ENCODE measurements at places on chromosomes 6 and 20.

DNA sequence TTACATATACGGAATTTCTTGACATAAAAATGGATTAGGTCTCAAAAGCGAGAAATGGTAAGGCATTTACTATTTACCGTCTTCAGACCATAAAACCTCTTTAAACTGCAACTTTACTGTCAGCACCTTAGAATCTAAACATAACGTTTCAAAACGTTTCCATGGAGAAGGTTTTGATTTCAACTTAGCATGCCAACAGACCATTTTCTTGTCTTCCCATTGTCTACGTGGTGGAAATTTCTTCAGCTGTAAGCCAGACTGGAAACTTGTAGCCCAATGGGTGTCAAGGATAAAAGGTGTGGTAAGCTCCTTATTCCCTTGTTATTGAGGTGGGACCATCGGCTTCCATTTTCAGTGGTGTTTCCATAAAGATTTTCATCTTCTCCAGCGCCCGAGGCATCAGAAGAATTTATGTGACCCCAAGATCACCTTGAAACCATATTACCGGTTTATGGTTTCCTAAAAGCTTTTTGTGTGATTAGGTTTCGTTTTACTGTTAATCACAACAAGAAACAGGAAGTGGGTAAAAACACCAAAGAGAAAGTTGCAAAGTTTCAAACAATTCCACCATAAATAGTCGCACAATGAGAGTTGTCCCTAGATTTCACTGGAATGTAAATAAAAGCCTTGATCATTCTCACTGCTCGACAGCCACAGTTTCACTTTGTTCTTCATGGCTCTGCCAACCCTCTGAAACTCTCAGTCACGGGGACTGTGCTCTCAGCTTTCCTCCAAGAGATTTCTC lies 63.0 kb upstream of the CD2AP start:
- peak; percentile 6 for DNase-seq

- no peak for DNase-seq
Measured at GRCh38 chr20:3510110-3510509, 39.3 kb downstream of the ATRN start.

- DNase-seq, result no peak
Measured at GRCh38 chr6:80331522-80331921, 225.1 kb downstream of the BCKDHB start.

- DNase-seq, result no peak
Measured at GRCh38 chr20:51085769-51086168, 62.9 kb upstream of the KCNG1 start.

DNA sequence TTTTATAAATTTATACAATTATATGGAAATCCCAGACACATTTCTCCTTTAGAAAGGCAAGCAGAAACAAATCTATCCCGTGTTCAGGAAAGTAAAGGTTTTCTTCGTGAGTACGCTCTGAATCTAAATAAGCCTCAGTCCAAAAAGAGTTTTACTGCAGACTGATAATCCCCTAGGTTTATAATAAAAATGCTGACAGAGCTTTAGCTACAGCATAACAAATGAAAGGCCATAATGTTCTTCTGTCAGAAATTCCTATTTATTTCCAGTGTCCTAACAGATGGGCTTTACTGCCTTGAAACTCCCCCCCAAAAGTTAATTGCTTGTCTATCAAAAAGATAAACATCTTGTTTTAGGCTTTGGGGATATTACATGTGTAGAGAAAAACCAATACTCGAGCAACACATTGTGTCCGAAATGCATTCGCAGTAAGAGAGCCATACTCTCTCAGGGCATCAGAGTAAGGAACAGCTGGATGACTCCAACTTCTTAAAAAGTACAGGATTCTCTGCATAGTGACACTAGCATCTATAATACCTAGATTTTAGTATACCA lies 109.0 kb downstream of the PRKN start:
- no peak for DNase-seq

GRCh38 chr20:59939879-59940128 lies 301 bp downstream of the PPP1R3D start:
- DNase-seq, result no peak

- no peak for DNase-seq
Measured at GRCh38 chr20:24978513-24978912, 14.0 kb downstream of the APMAP start.
